Muscle of leg (tissue), 16 donors: ENCODE measurements at places on chromosomes 6 and 20.
A peak's percentile ranks its signal among the peaks of the same experiment; 100 is the strongest.

DNA sequence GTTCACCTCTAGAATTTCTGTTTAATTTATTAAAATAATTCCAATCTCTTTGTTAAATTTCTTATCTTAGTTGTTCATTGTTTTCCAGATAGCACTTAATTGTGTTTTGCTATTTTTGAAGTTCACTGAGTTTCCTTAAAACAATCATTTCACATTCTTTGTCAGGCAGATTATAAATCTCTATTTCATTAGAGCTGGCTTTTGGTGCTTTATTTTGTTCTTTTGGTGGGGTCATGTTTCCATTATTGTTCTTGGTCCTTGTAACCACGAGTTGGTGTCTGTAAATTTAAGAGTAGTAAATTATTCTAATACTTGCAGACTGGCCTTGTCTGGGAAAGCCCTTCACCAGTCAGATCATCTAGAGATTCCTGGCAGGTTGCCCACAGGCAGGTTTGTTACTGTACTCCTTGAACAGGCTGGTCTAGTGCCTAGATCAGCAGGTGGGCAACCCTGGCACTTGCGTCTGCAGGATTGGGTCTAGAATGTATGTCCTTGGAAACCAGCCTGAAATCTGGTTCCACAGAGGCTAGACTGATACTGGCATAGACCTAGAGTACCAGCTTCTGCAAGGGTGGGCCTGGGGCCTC is 110.4 kb downstream of the ADGB start:
- DNase-seq = peak; percentile 4

GRCh38 chr6:111150577-111150976 is 63.3 kb downstream of the SLC16A10 start:
- DNase-seq = peak; percentile 25

GRCh38 chr6:144944106-144944505 is 659.0 kb downstream of the UTRN start:
- DNase-seq = no peak

DNA sequence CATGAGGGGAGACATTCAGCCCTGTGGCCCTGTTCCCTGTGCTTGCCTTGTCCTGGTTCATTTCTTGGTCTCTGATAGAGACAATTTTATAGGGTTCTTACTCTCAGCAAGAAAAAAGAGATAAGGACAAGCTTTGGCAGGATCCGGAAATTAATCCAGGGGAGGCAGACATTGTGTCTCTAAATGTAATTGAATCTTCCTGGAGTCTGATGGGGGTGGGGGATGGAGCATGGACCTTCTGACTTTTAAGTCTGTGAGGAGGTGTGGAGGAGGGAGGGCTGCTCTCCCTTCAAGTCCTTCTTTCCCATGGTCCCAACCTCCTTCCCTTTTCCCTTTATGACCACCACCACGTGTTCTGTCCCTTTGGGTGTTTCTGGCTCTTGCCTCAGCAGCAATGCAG is 512.7 kb downstream of the DHX35 start:
- DNase-seq = no peak

DNA sequence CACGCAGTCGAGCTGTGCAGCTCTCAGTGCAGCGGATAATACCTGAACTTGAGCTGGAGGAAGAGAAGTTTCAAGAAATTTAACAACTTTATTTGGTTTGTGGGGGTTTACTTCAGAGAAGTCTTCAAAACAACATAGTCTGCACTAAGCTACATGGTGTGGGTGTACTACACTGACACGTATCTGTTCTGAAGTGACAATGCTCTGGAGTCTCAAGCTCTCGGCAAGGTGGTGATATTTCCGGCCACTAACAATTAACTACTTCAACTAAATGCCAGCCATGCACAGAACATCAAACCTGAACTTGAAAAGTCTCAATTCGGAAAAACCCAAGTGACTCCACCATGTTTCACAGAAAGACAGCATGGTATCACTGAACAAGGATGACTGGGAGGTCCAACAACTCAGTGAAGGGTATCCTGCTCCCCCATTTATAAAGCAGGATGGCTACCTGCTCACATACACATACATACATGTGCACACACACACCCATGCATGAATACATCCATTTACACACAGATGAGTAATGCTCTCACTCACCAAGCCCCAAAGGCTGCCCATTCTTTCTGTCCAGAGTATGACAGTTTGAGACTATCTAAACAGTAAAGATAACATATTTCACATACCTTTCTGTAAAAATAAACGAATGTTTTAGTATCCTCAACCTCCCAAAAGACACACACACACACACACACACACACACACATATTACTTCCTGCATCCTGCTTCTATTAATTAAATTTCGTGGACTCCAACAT is 15.4 kb upstream of the ANKRD60 start:
- no peak for DNase-seq

DNA sequence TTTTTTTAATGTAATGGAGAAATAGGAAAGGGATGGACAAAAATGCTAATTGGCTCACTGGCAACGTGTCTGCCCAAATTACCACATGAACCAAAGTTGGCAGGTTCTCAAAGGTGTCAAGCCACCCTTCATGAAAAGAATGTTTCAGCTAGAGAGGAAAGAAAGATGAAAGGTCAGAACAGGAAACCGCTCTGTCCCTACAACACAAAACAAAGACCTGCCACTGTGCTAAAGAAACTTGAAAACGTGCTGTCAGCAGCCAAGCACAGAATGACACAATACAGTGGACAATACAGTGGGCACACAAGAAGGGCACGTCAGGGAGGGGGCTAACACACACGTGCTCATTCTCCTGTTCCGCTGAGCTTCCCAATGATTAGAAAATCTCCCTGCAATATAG is 4.9 kb downstream of the PREP start:
- no peak for DNase-seq

- no peak for DNase-seq
Observed at GRCh38 chr6:98842342-98843180, 8.2 kb downstream of the POU3F2 start.

DNA sequence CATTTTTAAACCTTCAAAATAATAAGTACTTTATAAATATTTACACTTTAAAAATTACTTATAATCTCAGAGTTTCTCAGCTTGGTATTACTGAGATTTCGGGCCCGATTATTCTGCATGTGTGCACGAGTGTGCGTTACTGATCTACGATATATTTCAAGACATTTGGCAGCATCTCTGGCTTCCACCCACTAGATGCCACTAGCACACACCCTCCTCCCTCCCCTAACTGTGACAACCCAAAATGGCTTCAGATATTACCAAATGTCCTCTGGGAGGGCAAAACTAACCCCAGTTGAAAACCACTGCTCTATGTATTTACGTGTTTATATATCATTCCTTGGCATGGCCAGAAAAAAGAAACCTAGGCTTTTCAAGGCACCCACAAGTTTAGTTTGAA is 95.9 kb downstream of the FYN start:
- DNase-seq = no peak

GRCh38 chr20:18057101-18057993 is at the start of gene OVOL2:
Gene OVOL2, minus strand, starts transcription at chr20:18057916. Its CDS starts 282 bp downstream, at chr20:18057634.
- DNase-seq = no peak

GRCh38 chr20:48209102-48209501 is 423.8 kb upstream of the SULF2 start:
- no peak for DNase-seq

- DNase-seq = no peak
Observed at GRCh38 chr6:24936641-24937317, 1.0 kb upstream of the RIPOR2 start.

- no peak for DNase-seq
Observed at GRCh38 chr6:170393807-170394399, 87.3 kb downstream of the FAM120B start.

- no peak for DNase-seq
Observed at GRCh38 chr6:154721460-154721859, 11.8 kb upstream of the SCAF8 start.

GRCh38 chr20:2037296-2037914 is 43.5 kb upstream of the PDYN start:
- no peak for DNase-seq

DNA sequence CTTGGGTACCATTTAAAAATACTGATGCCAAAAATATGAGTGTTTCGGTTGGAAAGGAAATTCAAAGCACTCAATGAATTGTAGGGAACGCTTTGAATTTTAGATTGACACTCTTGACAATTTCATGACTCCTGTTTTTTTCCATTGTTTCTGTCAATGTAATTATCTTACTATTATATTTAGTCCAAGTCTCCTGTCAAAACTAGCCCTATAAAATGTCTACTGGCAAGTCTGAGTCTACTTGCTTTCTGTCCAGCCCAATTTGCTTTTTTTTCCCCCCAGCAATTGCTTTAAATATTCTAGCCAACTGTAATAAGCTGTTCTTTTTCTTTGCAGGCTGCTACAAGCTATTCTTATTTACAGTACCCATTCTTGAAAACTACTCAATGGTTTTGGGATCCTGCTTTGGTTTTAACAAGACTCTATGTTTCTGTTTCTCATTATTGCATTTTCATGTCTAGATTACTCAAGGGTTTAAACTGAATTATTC is 1103.9 kb upstream of the GJE1 start:
- peak; percentile 84 for DNase-seq

DNA sequence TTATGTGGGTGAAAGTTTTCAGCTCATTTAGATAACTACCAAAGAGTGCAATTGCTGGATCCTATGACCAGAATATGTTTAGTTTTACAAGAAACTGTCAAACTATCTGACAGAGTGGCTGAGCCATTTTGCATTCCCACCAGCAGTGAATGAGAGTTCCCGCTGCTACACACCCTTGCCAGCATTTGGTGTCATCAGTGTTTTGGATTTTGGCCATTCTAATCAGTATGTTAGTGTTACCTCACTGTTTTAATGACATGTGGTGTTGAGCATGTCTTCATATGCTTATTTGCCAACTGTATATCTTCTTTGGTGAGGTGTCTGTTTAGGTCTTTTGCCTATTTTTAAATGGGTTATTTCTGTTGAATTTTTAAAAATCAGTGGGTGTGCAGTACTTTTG is 120.9 kb downstream of the CFAP61 start:
- DNase-seq = no peak

- DNase-seq = no peak
Observed at GRCh38 chr6:102853249-102853955, 1459.9 kb downstream of the GRIK2 start.

- DNase-seq = no peak
Observed at GRCh38 chr6:34334796-34335416, 57.6 kb downstream of the NUDT3 start.
